Upper lobe of right lung (tissue), 1 donor: ENCODE measurements at places on chromosomes 11 and 22. TPM values are rescaled to one million over a fixed set of nuclear protein-coding genes. Genes with fewer than 3 reads are reported as not detected.

SERHL2 gene
- total RNA-seq: 1.2 TPM

OR52B2 gene
- total RNA-seq: not detected

DMC1 gene
- total RNA-seq: not detected

SLC35E4 gene
- 2.9 TPM for total RNA-seq

WT1 gene
- 1.5 TPM for total RNA-seq

ARHGAP20 gene
- total RNA-seq: 6.6 TPM

TUB gene
- total RNA-seq: 3.6 TPM

RAC2 gene
- total RNA-seq: 107 TPM

SERPING1 gene
- total RNA-seq: 490 TPM

KRTAP5-9 gene
- total RNA-seq: not detected

FOLR2 gene
- 22.8 TPM for total RNA-seq

MPEG1 gene
- total RNA-seq: 34.1 TPM

TRIM48 gene
- total RNA-seq: not detected

ELFN2 gene
- total RNA-seq: 0.72 TPM

MCHR1 gene
- total RNA-seq: not detected

MN1 gene
- 4.0 TPM for total RNA-seq

KCNE3 gene
- 20.9 TPM for total RNA-seq

SLC22A9 gene
- total RNA-seq: not detected

ALDH3B2 gene
- 1.3 TPM for total RNA-seq

GAB4 gene
- total RNA-seq: not detected

SLC35F2 gene
- total RNA-seq: 8.8 TPM

OR52I2 gene
- not detected for total RNA-seq
